ENCODE measurements at places on chromosomes 6 and 20.

GRCh38 chr6:37941871-37942270, 122.3 kb downstream of the ZFAND3 start:
- no peak for DNase-seq

DNA sequence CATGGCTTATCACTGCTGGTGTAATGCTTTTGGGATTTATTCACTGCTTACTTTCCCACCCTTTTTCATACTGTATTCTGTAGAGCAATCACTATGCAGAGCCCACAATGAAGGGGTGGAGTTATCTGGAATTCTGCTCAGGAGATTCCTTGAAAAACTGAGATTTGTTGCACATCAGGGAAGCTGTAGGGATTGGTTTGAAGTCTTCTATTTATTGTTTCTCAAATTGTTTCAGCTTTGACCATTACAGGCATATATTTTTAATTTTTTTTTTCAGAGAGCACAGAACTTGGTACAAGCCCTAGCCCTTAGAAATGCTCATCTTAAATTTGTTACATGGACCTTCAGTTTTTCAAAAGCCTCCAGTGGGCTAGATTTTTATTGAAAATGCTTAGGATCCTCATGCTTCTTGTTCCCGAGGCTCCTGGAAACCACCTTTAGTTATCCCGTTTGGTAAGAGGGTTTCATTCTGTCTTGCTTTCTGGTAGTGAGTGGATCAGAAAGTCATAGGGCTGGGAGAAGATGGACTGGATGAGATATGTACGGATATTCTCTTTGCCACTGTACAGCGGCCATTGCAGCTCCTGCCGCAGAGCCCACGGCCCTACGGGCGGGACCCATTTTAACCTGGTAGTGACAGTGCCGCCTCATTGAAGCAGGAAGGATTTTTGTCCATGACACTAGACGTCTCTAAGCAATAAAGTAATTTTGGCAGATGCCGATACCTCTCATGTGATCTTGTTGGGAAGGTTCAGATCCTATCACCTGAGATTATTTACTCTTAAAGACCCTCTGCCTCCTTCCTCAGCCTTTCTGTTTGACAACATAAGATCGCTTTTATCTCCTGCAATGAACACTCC, 45.3 kb upstream of the ZNF184 start:
- no peak for DNase-seq

DNA sequence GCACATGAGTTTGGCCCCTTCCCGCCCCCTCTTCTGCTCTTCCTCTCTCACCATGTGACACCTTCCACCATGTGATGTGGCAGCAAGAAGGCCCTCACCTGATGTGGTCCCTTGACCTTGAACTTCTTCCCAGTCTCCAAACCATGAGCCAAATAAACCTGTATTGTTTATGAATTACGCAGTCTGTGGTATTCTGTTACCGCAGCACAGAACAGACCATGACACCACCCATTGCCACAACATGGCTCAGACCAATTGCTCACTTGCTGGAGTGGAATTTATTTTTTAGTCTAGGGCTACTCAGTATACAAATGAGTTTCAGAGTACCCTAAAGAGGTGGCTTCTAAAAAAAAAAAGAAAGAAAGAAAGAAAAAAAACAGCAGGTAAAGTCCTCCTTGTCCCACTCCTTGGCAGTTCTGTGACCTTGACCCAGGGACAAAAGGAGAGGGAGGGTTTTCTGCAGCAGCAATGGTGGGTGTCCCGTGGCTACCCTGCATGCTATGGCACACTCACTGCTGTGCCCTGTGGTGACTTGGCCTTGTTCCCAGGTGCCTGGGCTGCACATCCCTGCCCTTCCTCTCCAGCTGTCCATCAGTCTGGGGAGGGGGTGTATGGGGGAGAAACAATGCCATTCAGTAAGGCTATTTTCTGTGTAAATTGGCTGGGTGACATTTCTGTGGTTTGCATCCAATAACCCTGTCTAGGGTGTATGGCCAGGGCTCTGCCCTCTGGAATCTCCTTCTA, 5.4 kb upstream of the VSX1 start:
- DNase-seq: no peak

DNA sequence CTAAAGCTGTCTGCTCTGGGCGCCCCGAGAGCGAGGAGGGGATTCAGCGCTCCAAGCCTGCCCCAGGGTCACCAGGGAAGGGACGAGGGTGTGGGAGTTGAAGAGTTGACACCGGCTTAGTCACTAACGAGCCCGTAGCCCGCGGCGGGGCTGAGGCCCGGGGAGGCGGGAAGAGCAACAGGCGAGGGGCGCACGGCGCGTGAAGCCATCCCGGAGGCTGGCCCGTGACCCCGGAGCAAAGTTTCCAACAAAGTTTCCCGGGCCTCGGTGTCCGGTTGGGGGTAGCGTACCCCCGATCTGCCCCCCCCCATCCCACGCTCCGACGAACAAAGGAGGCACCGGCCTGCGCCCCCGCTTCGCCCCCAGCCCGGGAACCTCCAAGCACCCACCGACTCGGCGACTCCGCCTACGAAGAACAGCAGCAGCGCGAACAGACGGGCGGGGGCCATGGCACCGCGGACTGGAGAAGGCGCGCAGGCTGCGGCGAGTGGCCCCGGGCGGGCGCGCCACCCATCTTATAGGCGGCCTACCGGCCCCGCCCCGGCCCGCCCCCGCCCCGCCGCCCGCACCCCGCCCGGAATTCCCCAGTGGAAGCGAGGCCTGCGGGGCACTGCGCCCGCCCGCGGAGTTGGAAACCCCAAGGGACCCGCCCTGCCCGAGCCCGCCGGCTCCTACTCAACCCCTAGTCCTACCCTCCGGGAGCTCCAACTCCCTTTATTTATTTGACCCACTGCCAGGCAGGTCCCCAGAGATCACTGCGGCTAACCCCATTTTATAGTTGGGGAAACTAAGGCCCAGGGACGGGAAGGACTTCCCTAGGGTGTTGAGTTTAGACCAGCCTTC, at the start of gene SDC4:
TSS of gene SDC4 (minus strand) at position 489 of the 843 bp plus-strand sequence. CDS start at position 449, 40 bp downstream.
- DNase-seq: peak; percentile 47

GRCh38 chr6:111681860-111682259, 76.2 kb upstream of the TRAF3IP2 start:
- DNase-seq: no peak

GRCh38 chr6:43712579-43712978, 25.0 kb upstream of the MRPS18A start:
- DNase-seq: no peak

All from stimulated activated CD4-positive, alpha-beta T cell treated with anti-CD3 and anti-CD28 coated beads, TNF-alpha, amount 100 ng/mL, for 4 hours (primary cell).